Amniotic stem cell (primary cell): ENCODE measurements at places on chromosomes 1 and 21.

- DNase-seq: no peak
Observed at GRCh38 chr1:174815036-174815435, 184.7 kb upstream of the CACYBP start.

- DNase-seq: no peak
Observed at GRCh38 chr1:17891205-17892110, 136.3 kb downstream of the ACTL8 start.

- no peak for DNase-seq
Observed at GRCh38 chr1:30605441-30605920, 117.9 kb downstream of the MATN1 start.

DNA sequence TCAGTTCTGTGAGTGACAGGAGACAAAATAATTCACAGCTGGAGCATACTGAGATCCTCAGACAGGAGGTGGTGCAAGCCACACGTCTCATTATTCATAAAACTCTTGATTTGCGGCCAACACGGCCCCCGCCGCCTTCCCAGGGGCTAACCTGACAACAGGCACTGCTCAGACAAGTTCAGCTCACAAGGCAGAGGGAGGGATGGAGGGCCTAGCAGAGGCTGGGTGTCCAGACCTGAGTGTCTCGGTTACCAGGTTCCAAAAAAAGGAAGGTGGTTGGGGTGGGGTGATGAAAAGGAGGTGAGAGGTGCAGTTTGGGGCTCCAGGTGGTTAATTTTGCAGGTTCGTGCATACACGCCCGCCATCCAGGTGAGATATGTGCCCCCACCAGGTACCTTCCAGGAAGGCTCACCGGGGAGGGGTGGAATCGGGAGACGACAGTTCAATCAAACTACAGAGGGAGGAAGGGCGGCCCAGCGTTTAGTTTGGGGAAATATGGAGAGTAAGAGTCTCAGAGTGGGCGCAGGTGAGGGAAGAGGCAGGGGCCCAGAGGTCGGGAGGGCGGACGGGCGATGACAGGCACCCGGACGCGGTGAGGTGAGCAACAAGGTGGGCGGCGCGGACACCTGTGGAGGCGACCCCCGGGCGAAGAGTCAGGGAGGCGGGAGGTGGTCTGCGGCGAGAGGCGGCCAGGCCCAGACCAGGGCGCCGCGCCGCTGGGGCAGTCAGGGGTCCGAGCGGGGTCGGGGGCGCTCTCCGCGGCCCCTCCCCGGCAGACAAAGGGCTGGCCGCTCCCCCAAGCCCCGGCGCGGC, 629 bp downstream of the CTNNBIP1 start:
- no peak for DNase-seq

DNA sequence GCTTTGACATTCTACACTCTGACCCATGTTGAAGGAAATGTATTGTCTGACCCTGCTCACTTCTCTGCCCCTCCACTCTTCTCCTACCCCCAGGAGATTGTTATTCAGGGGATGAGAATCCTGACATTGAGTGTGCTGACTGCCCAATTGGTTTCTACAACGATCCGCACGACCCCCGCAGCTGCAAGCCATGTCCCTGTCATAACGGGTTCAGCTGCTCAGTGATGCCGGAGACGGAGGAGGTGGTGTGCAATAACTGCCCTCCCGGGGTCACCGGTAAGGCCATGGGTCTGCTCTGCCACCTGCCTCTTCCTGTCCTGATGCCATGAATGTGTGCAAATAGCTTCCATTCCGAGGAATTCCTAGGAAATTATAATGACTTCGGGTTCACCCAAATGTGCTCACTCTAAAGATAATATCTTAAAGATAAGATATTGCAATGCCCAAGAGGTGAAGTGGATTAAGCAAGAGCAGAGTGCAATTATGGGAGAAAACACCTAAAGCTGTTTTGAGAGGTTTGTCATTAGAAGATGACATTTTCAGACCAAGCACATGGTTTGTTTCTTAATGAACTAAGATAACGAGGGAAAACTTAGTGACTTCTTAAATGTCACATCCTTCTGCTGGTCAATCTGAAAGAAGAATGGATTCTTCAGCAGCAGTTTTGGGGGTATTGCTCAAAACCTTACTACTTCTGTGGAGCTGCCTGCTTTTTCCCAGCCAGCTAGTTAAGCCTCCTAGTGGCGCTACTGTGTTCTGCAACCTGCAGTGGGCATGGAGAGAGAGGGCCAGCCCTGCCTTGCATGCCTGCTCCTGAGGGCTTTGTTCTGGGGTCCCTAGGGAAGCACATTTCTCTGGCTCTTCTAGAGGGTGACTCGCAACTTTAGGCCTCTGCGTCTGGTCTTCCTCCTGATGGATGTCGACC, 41.6 kb downstream of the LAMC2 start:
- DNase-seq: no peak

GRCh38 chr21:15638856-15639549, 90.8 kb upstream of the USP25 start:
- no peak for DNase-seq

DNA sequence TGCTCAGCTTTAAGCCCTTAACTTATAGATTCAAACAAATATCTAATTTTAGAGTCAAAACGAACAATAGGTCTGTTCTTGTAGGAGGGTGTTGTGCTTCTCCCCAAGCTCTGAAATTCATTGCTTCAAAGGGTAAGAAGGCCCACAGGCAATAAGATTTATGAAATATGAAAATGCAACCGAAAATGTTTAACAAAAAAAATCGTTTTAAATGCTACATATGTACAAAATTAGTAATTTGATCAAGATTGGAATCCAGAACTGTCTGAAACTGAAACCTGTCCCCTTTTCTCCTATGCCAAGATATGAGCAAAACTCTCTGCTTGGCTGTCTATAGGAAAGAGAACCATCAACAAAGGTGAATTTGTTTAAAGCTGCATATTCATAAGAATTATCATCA, 534.3 kb downstream of the PLPP3 start:
- no peak for DNase-seq

DNA sequence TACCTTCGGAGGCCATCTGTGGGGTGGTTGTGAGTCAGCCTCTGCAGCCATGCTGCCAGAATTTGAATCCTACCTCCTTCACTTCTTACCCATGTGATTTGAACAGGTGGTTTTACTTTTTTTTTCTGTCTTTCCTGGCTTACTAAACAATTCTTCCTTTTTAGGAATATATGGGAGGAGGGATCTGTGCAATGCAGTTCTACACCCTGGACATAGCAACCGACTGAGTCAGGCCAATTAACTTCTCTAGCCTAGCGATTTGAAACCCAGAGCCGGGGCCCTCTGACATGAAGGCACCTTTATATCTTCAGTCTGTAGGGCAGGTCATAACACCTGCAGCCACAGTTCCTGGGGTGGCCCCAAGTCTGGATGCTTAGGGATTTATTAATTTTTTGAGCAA, 83.6 kb downstream of the ST6GALNAC3 start:
- no peak for DNase-seq

DNA sequence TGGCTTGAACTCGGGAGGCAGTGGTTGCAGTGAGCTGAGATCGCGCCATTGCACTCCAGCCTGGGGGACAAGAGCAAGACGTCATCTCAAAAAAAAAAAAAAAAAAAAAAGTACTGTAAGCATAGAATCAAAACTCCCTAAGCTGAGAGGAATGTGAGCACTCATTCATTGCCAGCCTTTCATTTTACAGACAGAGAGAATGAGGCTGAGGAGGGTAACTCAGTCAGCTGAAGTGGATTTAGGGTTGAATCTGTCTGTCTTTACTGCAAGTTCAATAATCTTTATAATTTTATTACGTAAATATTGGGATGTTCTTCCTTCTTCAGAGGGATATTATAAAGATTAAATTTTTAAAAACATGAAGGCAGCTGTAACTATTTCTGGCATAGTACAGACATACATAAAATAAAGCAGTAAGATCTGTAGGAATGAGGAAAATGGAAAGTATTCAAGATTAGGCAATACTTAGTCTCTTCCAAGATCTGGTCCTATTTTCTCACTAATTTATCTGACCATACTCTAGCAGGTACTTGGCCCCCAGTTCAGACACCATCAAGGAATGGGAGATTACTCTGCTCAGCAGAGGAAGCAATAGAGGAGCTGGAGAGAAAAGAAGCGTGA, 24.1 kb upstream of the MNDA start:
- no peak for DNase-seq

- DNase-seq: no peak
Observed at GRCh38 chr21:29390778-29391177, 92.1 kb downstream of the BACH1 start.

- DNase-seq: no peak
Observed at GRCh38 chr1:110056285-110056683, 14.2 kb downstream of the ALX3 start.

DNA sequence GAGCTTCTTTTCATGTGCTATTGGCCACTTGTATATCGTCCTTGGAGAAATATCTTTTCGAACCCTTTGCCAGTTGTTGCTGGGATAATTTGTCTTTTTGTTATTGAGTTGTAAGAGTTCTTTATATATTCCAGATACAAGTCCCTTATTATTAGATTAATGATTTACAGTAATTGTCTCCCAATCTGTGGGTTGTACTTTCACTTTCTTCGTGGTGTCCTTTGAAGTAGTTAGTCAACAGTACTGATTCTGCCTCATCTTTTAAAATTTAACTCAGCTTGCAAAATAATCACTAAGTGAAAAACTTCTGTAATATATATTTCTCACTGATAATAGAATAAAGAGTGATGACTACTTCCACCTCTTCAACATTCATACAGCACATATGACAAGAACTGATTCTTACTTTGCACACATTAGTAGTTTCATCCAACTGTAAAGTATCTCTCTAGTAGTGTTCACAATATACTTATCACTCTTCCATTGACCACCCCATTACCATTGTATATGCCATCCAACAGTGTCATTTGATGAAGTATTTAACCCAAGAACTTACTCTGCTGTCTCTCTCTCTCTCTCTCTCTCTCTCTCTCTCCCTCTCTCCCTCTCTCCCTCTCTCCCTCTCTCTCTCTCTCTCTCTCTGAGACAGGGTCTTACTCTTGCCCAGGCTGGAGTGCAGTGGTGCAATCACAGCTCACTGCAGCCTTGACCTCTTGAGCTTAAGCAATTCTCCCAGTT, 104.2 kb upstream of the DMRTA2 start:
- DNase-seq: no peak

GRCh38 chr1:9663257-9663656, 11.7 kb downstream of the PIK3CD start:
- DNase-seq: no peak
